ENCODE measurements at places on chromosomes 11 and 22. TPM values are rescaled to one million over a fixed set of nuclear protein-coding genes. Genes with fewer than 3 reads are reported as not detected.

Gene XKR3
- 0.15 TPM for total RNA-seq

Gene ATF4
- total RNA-seq = 308 TPM

Gene C11orf16
- 2.0 TPM for total RNA-seq

Gene SLC16A8
- 0.45 TPM for total RNA-seq

Gene TRIM68
- 14.1 TPM for total RNA-seq

Gene LMNTD2
- total RNA-seq = 4.1 TPM

Gene TRIM3
- 20.6 TPM for total RNA-seq

GRCh38 chr11:95711162-95711944 lies 78.2 kb downstream of the FAM76B start:
- no peak overlapping the region for H3K27ac ChIP-seq
- no peaks in the 10 kb centered on the region for H3K4me1 ChIP-seq
- no peaks in the 10 kb centered on the region for H3K27me3 ChIP-seq

- no peak overlapping the region for H3K4me3 ChIP-seq
- H3K4me1 ChIP-seq = no peaks in the 10 kb centered on the region
- H3K27ac ChIP-seq = no peak overlapping the region
- no peaks in the 10 kb centered on the region for H3K36me3 ChIP-seq
- DNase-seq = no peak
- H3K27me3 ChIP-seq = no peaks in the 10 kb centered on the region
These were observed 595.0 kb downstream of the TBC1D22A start for GRCh38 chr22:47357493-47357892.

DNA sequence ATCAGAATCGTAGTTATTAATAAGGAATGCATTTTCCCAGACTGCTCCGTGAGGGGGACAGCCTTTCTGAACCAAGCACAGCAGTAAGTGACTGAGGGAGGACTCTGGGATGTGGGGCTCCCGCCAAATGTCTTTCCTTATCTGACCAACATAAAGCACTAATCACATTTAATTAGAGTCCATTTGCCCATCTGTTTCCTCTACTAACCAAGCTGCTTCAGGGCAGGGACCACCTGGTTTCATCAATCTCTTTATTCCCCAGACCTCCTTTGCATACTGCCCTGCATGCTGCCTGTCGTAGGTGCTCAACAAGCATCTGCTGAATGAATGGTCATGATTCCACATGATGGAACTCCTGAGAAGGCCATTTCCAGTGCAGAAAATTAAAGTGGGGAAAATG lies 29.4 kb downstream of the SMCO4 start:
- H3K4me1 ChIP-seq = no peaks in the 10 kb centered on the region
- no peak overlapping the region for H3K4me3 ChIP-seq
- DNase-seq = no peak
- no peaks in the 10 kb centered on the region for H3K27me3 ChIP-seq
- no peaks in the 10 kb centered on the region for H3K36me3 ChIP-seq

DNA sequence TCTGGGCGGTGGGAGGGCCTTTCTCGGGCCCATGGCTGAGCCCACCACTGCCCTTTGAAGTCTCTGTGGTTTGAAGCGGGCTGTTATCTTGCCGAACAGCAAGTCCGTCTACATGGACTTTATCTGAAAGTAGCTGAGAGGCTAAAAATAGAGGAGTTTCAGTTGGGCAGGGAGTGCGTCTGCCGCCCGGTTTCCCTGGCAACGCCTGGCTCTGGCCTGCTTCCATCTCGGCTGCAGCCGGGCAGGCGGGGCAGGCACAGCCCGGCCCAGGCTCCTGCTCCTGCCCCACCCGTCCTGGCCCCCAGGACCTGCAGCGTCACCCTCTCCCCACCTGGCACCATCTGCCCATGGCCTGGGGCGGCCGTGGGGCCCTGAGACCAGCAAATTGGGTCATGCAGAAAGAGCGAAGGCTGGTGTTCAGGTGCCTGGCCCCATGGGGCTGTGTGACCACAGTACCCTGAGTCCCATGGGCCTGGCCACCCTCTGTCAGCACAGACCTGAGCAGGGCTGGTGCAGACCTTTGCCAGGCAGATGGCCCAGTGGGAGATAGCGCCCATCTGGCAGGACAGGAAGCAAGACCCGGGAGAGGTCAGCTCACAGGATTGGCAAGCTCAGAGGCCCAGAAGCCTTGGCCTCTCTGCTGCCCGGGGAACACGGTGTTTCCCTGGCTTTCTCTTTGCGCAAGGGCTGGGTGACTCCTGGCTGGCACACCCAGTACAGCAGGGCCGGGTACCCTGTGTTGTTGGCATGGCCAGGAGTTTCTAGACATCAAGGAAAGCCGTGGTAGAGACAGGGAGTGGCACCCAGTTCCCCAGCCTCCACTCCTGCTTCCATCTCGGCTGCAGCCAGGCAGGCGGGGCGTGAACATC lies 79.1 kb upstream of the KCNQ1OT1 start:
- H3K4me3 ChIP-seq = no peak overlapping the region
- H3K27me3 ChIP-seq = no peaks in the 10 kb centered on the region
- H3K36me3 ChIP-seq = no peaks in the 10 kb centered on the region

- no peak overlapping the region for H3K4me3 ChIP-seq
- no peaks in the 10 kb centered on the region for H3K27me3 ChIP-seq
- H3K27ac ChIP-seq = peak overlapping the region; percentile 42
- H3K36me3 ChIP-seq = no peaks in the 10 kb centered on the region
- H3K4me1 ChIP-seq = peaks cover 13% of the 10 kb centered on the region
- no peak for DNase-seq
These were observed 10.2 kb upstream of the CBX6 start for GRCh38 chr22:38881997-38882879.

GRCh38 chr11:76626921-76627401 lies 43.6 kb downstream of the LRRC32 start:
- H3K27ac ChIP-seq = no peak overlapping the region
- DNase-seq = no peak
- no peak overlapping the region for H3K4me3 ChIP-seq
- H3K36me3 ChIP-seq = no peaks in the 10 kb centered on the region

DNA sequence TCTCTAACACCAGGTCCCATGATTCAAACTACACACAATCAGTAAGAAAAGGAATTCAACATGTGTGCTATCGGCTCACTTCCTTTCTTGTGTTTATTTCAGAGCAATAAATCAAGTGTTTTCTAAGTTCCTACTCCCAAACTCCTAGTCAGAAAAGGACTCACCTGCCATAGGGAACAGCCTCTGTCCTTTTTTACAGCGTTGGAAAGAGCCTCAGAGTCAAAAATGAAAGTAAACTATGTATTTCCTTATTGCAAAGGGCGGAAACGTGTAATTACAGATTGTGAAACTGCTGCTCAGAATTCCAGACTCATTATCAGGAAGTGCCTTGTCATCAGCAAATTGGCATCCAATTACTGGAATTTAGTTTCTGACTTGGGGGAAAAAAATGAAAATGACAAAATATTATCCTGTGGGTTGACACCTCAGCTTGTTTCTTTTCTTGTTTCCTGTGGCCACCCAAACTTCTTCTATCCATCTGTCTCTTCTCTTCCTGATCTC lies at the start of gene CASP4:
Gene CASP4 (minus strand): TSS at position 220 of the 501 bp plus-strand sequence. CDS start 49 bp downstream, at position 171.
- DNase-seq = no peak
- H3K27me3 ChIP-seq = no peaks in the 10 kb centered on the region

- no peaks in the 10 kb centered on the region for H3K36me3 ChIP-seq
- H3K4me3 ChIP-seq = no peak overlapping the region
- H3K27ac ChIP-seq = no peak overlapping the region
- no peaks in the 10 kb centered on the region for H3K4me1 ChIP-seq
- H3K27me3 ChIP-seq = no peaks in the 10 kb centered on the region
- no peak for DNase-seq
These were observed 110.9 kb downstream of the TSPAN18 start for GRCh38 chr11:44837661-44838060.

- H3K27ac ChIP-seq = no peak overlapping the region
- no peak overlapping the region for H3K4me3 ChIP-seq
- H3K27me3 ChIP-seq = no peaks in the 10 kb centered on the region
- no peak for DNase-seq
These were observed 32.6 kb upstream of the TOLLIP start for GRCh38 chr11:1341928-1342524.

DNA sequence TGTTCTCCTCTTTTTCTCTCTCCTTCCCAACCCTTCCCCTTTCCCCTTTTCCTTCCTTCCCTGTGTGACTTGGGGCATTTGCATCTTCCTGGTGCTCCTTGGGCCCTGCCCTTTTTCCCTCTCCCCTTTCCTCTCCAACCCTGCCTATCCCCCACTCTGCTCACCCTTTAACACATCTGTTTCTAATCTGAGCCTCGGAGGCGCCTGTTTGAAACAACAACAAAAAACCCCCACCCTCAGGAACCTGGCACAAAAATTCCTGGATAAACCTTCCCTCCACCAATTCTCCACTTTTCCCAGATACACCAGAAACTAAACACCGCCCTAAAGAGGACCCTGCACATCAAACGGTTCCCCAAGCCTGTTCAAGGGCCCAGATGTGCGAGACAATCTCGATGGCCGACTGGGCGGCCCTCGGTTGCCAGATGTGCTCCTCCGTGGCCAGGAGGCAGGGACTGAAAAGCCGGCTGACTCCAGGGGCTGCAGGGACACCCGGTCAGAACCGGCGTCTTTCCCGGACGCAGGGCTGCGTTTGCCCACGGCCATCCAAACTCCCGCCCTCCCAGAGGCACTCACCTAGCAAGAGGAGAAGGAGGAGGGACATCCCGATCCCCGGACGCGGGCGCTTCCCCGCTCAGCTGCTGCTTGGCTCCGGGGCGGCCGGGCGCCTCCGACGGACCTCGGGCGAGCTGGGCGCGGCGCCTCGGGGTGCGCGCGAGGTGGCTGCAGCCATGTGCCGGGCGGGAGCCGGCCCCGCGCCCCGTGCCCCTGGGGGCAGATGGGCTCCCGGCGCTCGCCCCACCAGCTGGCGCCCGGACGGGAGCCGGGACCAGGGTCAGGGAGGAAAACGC lies 486 bp downstream of the CLMP start:
- DNase-seq = no peak
- H3K4me3 ChIP-seq = peak overlapping the region; percentile 21
- H3K27me3 ChIP-seq = peaks cover 96% of the 10 kb centered on the region
- no peaks in the 10 kb centered on the region for H3K36me3 ChIP-seq

- peaks cover 5% of the 10 kb centered on the region for H3K4me1 ChIP-seq
- H3K27ac ChIP-seq = no peak overlapping the region
- no peak for DNase-seq
- no peaks in the 10 kb centered on the region for H3K36me3 ChIP-seq
These were observed 4.2 kb downstream of the LMO1 start for GRCh38 chr11:8259306-8259959.

Data from left lung (tissue), 14 donors.